ENCODE measurements at places on chromosomes 6 and 20. TPM values are rescaled to one million over a fixed set of nuclear protein-coding genes. Genes with fewer than 3 reads are reported as not detected.
A peak's percentile ranks its signal among the peaks of the same experiment; 100 is the strongest.

DNA sequence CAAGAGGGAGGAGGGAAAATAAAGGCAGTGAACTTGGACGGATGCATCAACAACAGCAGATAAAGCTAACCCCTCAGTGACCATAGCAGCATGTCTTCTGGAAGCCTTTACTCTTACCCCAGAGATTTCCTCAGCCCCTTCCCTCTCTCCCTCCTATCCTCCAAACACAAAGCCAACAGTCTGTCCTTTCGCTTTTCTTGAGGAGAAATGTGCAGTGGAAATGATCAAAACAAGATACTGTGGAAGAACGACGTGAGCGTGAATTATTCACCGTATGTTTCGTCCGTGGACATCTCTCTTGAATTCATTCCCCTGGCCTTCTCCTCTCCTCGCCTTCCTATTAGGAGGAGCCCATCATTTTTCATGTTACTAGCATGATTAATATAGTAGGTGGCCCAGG, 8.5 kb downstream of the NRN1 start:
- H3K4me1 ChIP-seq = peaks cover 73% of the 10 kb centered on the region
- H3K4me3 ChIP-seq = peak overlapping the region; percentile 93
- no peak for DNase-seq
- peaks cover 92% of the 10 kb centered on the region for H3K27me3 ChIP-seq
- H3K36me3 ChIP-seq = peaks cover 8% of the 10 kb centered on the region

DNA sequence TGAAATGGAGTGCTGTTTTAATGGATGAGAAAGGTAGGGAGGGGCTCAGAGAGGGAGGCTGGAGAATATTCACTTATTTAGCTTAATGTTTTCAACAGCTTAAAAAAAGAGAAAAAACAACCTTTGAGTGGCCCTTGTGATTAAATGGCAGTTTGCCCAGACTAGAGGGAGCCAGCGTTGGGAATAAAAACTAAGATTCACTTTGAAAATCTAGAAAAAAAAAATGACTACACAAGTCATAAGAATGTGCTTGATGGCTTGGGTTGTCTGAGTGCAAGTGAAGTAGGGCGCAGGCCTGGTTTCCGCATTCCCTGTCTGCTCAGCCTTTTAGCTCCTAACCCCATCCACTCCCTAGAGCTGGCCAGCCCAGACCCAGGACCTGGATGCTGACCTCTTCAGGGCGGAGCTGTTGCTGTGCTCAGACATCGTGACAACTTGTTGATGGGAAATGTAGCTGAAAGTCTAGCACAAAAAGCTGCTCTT, 28.9 kb downstream of the UTRN start:
- no peak for DNase-seq
- no peak overlapping the region for H3K27ac ChIP-seq
- peaks cover 2% of the 10 kb centered on the region for H3K36me3 ChIP-seq
- no peak overlapping the region for H3K4me3 ChIP-seq
- H3K4me1 ChIP-seq = peaks cover 30% of the 10 kb centered on the region

DNA sequence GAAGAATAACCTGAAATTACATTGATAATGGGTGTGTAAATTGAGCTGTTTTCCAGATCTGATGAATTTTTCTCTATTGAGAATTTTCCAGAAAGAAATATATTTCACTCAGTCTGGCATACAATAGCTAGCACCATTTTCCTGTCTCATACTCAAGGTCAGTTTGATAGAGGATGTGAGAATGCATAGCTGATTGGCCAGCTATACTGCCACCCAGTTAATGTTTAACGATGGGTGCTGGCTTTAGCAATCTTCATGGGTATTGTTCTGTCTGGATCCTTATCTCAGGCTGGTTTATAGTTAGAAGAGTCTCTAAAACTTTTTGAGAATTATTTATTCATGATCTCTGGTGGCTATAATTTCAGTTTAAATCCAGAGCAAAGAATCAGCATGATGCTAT, 147.4 kb downstream of the HDGFL1 start:
- no peak overlapping the region for H3K4me3 ChIP-seq
- no peak for DNase-seq
- no peaks in the 10 kb centered on the region for H3K27me3 ChIP-seq
- no peaks in the 10 kb centered on the region for H3K4me1 ChIP-seq
- no peaks in the 10 kb centered on the region for H3K36me3 ChIP-seq

- H3K27me3 ChIP-seq = no peaks in the 10 kb centered on the region
- no peak overlapping the region for H3K27ac ChIP-seq
These were observed 528.7 kb upstream of the RNF217 start for GRCh38 chr6:124433387-124434160.

DNA sequence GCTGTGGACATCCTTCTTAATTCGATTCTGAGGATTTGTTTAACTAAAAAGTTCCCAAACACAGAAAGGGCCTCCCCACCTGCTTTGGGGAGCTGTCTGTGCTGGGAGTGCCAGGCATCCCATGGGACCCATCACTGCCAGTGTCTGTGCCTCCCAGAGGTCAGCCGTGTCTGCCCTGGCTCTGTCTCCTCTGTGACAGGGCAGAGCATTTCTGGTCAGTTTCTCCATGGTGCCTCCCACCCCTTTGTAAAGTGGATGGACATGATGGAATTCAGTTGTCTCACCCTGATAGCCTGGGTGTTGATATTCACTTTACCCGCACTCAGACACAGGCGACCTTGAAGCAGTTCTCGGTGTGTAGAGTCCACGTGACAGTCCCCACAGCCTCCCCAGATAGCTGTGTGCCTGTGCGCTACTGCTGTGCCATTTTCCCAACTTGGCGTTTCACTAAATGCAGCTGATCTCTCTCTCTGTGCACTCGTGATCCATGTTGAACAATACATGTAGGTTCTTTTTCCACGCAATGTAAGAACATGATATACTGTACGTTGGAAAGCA, 70.5 kb downstream of the CDS2 start:
- no peaks in the 10 kb centered on the region for H3K27me3 ChIP-seq
- H3K4me3 ChIP-seq = no peak overlapping the region
- no peak for DNase-seq
- H3K4me1 ChIP-seq = peaks cover 9% of the 10 kb centered on the region

GRCh38 chr6:167758309-167759023, 68.2 kb upstream of the AFDN start:
- H3K4me1 ChIP-seq = no peaks in the 10 kb centered on the region
- peaks cover 7% of the 10 kb centered on the region for H3K27me3 ChIP-seq
- H3K27ac ChIP-seq = no peak overlapping the region
- H3K4me3 ChIP-seq = no peak overlapping the region
- no peak for DNase-seq
- H3K36me3 ChIP-seq = no peaks in the 10 kb centered on the region

GRCh38 chr20:52991830-52992229, 19.7 kb downstream of the TSHZ2 start:
- no peaks in the 10 kb centered on the region for H3K27me3 ChIP-seq
- no peak overlapping the region for H3K4me3 ChIP-seq
- DNase-seq = no peak
- no peak overlapping the region for H3K27ac ChIP-seq
- H3K4me1 ChIP-seq = peaks cover 20% of the 10 kb centered on the region

DNA sequence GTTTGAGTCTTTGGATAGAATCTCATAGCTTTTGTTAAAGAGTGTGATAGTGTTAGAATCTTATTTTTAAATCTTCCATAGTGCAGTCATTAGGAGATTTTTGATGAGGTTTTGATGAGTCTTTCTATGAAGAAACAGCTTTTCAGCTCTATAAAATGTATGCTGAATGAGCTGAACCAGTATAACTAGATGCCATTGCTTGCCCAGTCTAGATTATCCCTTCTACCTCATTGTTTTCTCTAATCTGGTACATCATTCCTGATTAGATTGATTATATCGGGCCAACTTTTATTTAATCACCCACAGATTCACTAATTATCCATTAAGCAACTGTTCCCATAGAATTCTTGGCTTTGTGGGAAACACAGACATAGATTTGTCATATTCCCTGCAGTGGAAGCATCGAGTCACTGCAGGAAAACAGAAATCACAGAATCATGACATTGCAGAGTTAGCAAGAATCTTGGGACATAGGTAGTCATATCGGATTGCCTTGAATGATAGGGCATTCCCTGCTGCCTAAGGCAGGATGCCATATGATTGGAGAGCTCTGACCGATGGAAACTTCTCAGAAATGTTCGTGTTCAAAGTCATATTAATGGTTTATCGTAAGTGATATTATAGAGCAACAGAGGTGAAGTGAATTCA, 882.7 kb upstream of the FLRT3 start:
- no peak overlapping the region for H3K4me3 ChIP-seq
- H3K36me3 ChIP-seq = no peaks in the 10 kb centered on the region
- no peak overlapping the region for H3K27ac ChIP-seq
- DNase-seq = no peak

DNA sequence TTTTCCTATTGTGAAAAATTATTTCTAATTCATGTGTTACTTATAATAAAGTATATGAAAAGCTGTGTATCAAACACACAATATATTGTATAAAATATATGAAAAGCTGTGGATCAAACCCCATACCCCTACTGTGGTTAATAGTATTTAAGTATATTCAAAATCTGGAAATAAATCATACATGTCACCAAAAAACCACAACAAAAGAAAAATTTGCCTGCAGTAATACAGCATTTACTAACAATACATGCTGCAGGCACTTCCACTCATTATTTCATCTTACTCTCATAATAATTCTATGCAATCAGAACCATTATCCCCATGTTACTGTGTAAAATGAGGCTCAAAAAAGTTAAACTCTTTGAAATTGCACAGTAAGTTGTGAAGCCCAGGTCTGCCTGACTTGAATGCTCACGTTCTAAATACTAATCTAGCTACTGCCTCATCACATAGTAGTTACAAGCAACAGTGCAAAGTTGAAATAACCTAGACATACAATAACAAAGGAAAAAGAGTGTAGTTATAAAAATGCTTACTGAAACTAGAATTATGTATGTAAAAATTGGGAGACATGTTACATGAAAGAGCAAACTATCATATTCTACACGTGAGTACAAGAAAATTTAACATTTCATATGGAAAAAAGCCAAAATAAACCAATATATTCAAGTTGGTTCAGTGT, 61.7 kb downstream of the FAM217A start:
- H3K36me3 ChIP-seq = peaks cover 13% of the 10 kb centered on the region
- peaks cover 77% of the 10 kb centered on the region for H3K4me1 ChIP-seq
- no peaks in the 10 kb centered on the region for H3K27me3 ChIP-seq
- peak overlapping the region; percentile 99 for H3K27ac ChIP-seq
- peak overlapping the region; percentile 98 for H3K4me3 ChIP-seq

DNA sequence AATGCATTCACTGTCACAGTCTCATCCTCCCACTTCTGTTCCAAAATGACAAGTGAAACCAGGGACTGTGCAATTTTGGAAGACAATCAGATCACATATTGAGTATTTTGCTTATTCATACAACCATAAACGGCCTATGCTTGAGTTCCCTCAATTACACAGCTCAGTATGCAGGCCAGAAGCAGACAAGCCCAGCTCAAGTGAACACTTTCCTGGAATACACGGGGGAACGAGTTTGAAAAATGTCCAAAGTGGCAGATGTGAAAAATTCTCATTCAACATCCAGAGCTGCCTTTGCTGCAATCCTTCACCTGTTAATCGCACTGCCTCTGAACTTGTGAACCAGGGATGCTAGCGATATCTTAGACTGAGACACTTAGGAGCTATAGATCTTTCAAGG, 190.2 kb downstream of the COL9A1 start:
- no peaks in the 10 kb centered on the region for H3K36me3 ChIP-seq
- H3K4me1 ChIP-seq = no peaks in the 10 kb centered on the region
- DNase-seq = no peak
- no peak overlapping the region for H3K27ac ChIP-seq
- H3K4me3 ChIP-seq = no peak overlapping the region

- peaks cover 46% of the 10 kb centered on the region for H3K4me1 ChIP-seq
- peak overlapping the region; percentile 93 for H3K4me3 ChIP-seq
- H3K36me3 ChIP-seq = peaks cover 1% of the 10 kb centered on the region
These were observed 1.4 kb upstream of the CDK19 start for GRCh38 chr6:110816677-110817076.

GRCh38 chr20:53829724-53830521, 236.3 kb upstream of the ZNF217 start:
- H3K27me3 ChIP-seq = no peaks in the 10 kb centered on the region
- DNase-seq = no peak
- peaks cover 84% of the 10 kb centered on the region for H3K4me1 ChIP-seq
- peak overlapping the region; percentile 80 for H3K4me3 ChIP-seq
- H3K27ac ChIP-seq = peak overlapping the region; percentile 98
- H3K36me3 ChIP-seq = peaks cover 10% of the 10 kb centered on the region

DNA sequence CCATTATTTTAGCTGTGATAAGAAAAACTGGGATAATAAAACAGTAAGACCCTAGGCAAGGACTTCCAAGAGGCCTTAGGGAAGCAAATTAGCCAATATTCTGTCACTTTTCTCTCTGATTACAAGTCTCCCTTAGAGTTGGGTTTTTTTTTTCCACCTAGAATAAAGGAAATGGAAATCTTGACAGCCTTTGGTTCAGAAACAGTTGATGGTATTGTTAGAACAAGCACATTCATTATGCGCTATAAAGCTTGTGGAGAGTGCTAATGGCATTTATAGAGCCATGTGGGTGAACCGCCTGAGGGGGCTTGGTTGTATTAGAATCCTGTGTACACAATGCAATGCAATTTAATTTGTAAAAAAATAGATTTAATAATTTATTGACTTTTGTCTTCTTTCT, 88.9 kb upstream of the OGFRL1 start:
- no peaks in the 10 kb centered on the region for H3K36me3 ChIP-seq
- H3K4me3 ChIP-seq = no peak overlapping the region
- no peak overlapping the region for H3K27ac ChIP-seq
- no peak for DNase-seq

Gene GPLD1
- 0.51 TPM for total RNA-seq

Gene LRFN2
- total RNA-seq = not detected

Gene LINC00237
- total RNA-seq = 0.49 TPM

Gene TAGAP
- 34.6 TPM for total RNA-seq

Gene LKAAEAR1
- total RNA-seq = 0.29 TPM

All from activated T-cell treated with anti-CD3 and anti-CD28 coated beads, Interleukin-2, amount 50 U/mL, for 72 hours (primary cell).